Fibroblast of lung (primary cell): ENCODE measurements at places on chromosomes 1 and 21. TPM values are rescaled to one million over a fixed set of nuclear protein-coding genes. Genes with fewer than 3 reads are reported as not detected.

Gene CD48
- polyA plus RNA-seq, result 0.03 TPM in 1 of 2 replicates, not detected in the other

Gene OR10J1
- not detected in 2 replicates for polyA plus RNA-seq

Gene MYBPH
- polyA plus RNA-seq, result 0.71 and 5.5 TPM in 2 replicates

Gene CD164L2
- polyA plus RNA-seq, result not detected in 2 replicates

Gene ODF2L
- 14.1 and 16.7 TPM in 2 replicates for polyA plus RNA-seq

Gene TINAGL1
- 2.8 and 92.5 TPM in 2 replicates for polyA plus RNA-seq

Gene IRF6
- polyA plus RNA-seq, result 0.87 and 1.00 TPM in 2 replicates

Gene AVPR1B
- not detected in 2 replicates for polyA plus RNA-seq
